ENCODE measurements at places on chromosomes 3 and 15.

DNA sequence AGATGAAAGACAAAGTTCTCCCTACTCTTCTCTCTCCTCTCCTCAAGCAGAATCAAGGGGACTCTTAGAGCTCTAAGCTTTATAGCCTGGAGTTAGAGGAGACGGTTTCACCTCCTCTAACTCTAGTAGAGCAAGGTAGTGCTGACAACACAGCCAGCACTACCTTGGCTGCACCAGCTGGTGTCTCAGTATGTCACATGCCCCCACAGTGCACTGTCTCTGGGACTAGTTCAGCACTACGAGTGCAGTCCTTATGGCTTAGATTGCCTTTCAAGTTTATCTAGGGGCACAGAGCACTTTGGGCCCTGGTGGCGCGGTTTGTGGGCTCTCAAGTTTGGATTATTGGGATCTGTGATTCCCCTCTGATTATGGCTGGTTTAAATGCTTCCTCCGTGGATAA lies 614.1 kb upstream of the NECTIN3 start:
- DNase-seq: no peak

- no peak for DNase-seq
Observed at GRCh38 chr3:55439657-55440056, 47.4 kb downstream of the WNT5A start.

GRCh38 chr15:67799801-67800205 lies 25.5 kb upstream of the SKOR1 start:
- DNase-seq: no peak

DNA sequence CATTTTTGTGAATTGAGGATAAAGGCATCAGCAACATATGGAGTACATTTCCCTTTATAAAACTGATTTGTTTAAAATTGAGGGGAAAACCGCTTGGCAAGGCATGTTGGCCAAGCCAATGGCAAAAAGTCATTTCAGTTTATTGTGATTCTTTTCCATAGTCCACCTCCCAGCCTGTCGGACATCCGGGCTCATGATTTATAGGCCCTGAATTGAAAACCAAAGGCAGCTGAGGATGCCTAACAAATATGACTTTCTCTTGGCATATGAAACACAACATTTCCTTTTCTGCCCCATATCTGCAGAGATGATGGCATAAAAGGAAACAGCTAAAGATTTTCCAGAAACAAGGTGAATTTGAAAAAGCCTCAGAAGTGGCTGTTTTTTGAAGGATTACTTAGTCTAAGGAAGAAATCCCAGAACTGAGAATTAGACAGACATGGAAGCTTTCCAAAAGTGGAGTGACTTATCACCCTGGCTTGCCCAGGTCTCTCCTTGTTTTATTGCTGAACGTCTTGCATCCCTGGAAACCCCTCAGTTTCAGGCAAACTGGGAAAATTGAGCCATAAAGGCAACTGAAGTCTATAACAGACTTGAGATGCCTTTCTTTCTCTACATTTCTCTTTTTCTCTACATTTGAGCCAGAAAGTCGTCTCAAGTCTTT lies 74.0 kb downstream of the COL8A1 start:
- DNase-seq: no peak

GRCh38 chr3:118144919-118145318 lies 889.7 kb downstream of the IGSF11 start:
- DNase-seq: no peak

DNA sequence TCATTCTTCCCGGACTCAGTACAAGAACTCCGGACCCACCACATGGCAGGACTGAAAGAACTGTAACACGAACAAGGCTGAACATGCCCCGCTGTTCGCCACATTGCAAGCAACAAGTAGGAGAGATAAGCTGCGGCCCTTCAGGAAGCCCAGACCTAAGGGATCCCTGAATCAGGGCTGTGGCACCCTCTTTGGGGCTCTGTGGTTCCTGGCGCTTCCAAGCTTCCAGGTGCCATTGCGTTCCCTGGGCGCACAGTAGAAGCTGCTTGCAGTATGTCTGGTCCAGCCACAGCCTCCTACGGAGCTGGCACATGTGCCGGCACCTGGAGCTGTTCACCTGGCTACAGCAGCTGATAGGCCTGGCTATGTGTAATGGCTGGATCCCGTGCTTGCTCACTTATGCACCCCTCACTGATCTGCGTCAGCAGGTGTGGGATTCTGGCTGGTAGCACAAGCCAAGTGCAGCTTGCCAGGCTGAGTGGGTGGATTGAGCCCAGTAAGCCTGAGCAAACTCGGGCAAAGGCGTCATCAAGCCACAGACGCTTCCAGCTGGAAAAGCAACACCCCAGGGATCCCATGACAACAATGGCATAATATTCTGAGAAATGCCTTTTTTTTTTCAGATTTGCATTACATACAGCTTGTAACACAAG lies 748.6 kb upstream of the GBE1 start:
- DNase-seq: no peak

- no peak for DNase-seq
Observed at GRCh38 chr15:68629519-68630210, 50.9 kb downstream of the CORO2B start.

DNA sequence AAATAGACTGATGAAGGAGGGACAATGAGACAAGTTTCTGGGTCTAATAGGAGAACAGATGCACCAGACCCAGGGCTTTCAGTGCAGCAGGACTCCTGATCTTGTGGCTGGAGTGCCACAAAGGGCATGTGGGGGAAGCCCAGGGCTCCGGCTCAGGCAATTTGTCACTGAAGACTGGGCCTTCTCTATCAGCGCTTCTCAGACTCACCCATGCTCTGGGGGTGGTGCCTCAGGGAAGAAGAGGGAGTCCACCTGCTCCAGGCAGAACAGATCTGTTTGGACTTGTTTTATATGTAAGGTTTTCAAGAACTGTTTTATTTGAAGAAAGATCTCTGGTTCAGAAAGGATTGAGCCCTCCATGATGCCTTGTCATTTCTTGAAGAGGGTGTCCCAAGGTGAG lies 112.4 kb upstream of the TLE3 start:
- DNase-seq: no peak

DNA sequence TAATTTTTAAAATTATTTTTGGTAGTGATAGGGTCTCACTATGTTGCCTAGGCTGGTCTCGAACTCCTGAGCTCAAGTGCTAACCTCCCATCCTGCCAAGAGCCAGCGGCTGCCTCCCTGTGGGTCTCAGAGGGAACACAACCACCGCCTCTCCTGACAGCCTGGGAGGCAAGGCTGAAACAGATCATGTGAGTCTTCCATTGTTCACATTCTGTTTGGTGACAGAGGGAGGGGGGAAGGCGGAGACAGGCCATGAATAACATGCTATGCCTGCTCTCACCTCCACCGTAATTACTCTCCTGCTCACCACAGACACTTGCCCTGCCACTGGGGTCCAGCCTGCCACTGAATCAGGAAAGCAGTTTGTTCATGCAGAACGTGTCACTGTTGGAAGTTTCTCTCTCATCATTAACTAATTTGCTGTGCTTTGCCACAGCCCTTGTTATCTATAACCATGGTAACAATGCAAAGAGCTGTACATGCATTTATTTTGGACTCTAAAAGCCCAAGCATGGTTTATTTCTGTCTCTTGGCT lies 78.4 kb upstream of the RASGRF1 start:
- DNase-seq: no peak

DNA sequence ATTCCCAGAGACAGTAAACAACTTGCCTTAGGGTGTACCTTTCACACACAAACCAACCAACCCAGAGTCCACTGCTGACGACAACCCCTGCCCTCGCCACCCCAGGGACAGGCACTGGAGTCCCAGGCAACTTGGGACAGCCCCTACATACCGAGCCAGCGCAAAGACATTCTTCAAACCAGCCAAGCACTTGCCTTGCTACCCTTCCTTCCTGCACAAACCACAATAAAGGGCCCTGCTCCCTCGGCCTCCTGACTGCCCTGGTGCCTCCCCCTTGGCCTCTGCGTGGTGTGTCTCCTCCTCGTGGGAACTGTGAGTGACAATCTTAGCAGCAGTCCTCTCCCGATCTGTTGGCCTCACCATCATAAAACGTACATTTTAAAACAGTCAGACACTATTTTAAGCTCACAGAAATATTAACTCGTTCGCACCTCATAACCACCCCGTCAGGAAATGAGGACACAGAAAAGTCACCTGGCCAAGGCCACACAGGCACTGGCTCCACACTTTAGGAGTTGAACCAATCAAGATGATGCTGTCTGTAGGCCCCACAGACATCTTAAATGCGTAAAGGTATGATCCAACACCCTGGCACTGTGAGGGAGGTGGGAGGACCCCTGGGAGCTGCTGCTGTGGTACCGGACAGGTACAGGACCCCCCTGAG lies 113.8 kb downstream of the ADCY5 start:
- DNase-seq: no peak

GRCh38 chr3:152309031-152309430 lies 40.3 kb downstream of the MBNL1 start:
- no peak for DNase-seq

DNA sequence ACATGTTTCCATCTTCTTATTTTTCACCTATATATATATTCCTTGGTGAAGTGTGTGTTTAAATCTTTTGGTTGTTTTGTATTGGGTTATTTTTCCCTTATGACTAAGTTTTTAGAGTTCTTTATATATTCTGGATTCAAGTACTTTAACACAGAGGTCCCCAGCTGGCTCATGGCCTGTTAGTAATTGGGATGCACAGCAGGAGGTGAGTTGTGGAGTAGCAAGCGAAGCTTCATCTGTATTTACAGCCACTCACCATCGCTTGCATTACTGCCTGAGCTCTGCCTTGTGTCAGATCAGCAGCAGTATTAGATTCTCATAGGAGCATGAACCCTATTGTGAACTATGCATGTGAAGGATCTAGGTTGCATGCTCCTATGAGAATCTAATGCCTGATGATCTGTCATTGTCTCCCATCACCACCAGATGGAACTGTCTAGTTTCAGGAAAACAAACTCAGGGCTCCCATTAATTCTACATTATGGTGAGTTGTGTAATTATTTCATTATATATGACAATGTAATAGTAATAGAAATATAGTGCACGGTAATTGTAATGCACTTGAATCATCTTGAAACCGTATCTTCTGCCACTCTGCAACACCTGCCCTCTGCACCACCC lies 151.6 kb downstream of the RSRC1 start:
- DNase-seq: no peak

DNA sequence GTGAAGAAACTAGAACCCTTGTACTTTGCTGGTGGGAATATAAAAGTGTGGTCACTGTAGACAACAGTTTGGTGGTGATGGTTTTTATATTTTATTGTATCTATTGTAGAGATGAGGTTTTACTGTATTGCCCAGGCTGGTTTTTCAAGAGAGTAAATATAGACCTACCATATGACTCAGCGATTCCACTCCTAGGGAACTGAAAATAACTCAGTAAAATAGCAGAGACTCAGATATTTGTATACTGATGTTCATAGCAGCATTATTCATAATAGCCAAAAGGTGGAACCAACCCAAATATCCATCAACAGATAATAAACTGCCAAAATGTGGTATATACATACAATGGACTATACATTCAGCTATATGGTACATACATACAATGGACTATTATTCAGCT lies 68.8 kb upstream of the IL12A start:
- DNase-seq: peak; percentile 27

- no peak for DNase-seq
Observed at GRCh38 chr15:54500330-54500729, 522.1 kb downstream of the UNC13C start.

DNA sequence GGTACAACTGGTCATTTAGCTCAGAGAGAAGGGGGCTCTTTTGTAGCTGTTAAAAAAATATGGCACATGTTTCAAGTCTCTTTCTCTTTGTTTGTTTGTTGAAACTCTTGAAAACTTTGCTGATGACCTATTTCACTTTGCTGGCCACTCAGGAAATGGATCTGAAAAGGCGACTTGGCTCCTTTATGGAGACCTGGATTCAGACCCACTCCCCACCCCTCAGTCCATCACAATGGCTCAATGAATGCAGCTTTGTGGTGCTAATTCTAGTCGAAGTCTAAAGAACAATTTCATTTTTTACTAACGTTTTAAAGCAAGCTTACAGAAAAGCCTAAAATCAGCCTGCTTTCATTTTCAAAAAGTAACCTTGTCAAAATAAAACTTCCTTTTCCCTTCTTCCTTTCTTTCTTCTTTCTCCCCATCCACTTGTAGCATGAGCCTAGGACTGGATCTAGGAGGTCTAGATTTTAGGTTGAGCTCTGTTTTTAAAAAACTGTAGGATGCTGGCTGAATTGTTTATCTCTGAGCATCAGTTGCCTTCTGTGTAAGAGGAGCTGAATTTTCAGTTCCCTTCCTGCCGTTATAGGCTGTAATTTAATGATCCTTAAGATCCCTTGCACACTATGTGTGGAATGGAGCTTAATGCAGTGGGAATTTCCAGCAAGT lies 165.5 kb upstream of the FEZF2 start:
- DNase-seq: no peak

DNA sequence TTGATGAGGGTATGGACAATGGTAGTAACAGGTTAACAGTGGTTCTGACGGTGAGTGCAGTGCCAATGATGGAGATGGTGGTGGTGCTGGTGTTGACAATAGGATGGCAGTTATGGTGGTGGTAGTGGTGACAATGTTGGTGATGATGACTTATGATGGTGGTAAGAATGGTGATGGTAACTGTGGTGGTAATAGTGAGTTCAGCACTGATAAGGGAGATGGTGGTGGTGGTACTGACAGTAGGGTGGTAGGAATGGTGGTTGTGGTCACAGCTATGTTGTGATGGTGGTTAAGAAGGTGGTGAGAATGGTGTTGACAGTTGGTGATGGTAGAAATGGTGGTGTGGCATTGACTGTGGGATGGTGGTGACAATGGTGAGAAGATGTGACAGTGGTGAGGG lies 13.4 kb upstream of the INSYN1 start:
- DNase-seq: no peak

DNA sequence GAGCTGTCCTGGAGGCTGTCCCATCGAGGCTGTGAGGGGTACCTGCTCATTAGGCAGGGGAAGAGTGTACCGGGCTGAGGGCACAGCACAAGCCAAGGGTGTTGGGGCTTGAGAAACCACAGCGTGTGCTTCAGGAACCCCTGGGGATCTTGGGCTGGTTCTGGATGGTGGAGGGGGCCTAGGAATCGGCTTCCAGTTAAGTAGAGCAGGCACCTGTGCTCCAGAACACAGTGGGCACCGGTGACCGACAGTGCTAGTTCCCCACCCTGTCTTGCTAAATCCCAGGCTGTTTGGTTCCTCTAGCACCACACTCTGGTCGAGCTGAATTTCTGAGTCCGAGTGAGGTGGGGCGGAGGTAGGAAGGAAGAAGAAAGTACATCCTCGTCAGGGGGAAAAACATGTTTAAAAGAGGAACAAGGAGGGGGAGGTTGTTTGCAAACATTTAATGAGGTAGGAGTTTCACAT lies 29.1 kb downstream of the SLC6A6 start:
- DNase-seq: no peak

- no peak for DNase-seq
Observed at GRCh38 chr3:176554264-176554663, 643.0 kb downstream of the TBL1XR1 start.
